Stimulated activated CD8-positive, alpha-beta memory T cell treated with anti-CD3 and anti-CD28 coated beads, Interleukin-4, amount 100 ng/mL, for 4 hours (primary cell): ENCODE measurements at places on chromosomes 13 and 19.

- DNase-seq = no peak
These were observed 28.3 kb downstream of the SMAD9 start for GRCh38 chr13:36891752-36892151.

DNA sequence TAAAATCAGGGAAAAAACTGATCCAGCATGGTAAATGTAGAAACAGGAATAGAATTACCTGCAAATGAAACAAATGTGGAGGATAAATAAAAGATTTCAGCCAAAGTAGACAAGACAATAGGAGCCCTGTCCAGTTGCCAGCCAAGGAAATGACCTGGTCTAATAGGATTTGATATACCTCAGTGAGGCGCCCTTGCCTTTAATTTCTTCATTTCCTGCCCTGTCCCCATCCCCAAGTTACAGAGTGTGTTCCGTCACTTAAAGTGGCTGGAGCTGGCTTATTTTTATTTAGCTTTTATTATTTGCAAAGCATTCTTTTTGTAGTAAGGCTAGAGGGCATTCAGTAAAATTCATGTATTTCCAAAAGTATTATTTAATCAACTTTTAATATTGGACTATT lies 1022.0 kb downstream of the EFNB2 start:
- no peak for DNase-seq

- no peak for DNase-seq
These were observed 16.3 kb downstream of the ZNF558 start for GRCh38 chr19:8815780-8816179.

DNA sequence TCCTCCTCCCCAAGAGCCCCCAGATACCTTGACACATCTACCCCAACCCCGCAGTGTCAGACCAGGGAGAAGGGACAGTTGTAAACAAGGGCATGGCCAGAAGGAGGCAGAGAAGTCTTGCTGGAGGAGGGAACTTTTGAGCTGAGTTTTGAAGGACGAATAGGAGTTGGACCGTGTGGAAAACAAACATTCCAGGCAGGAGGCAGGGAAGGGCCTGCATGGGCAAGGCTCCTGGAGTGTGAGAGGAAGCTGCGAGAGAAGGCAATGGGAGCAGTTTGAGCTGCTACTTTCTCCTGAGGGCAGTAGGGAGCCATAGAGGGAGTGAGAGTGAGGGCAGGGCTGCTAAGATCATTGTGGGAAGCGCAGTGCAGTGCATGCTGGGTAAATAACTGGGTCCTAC lies 23.3 kb downstream of the IL12RB1 start:
- no peak for DNase-seq

GRCh38 chr19:38543807-38544568 lies 73.8 kb downstream of the MAP4K1 start:
- DNase-seq = no peak

DNA sequence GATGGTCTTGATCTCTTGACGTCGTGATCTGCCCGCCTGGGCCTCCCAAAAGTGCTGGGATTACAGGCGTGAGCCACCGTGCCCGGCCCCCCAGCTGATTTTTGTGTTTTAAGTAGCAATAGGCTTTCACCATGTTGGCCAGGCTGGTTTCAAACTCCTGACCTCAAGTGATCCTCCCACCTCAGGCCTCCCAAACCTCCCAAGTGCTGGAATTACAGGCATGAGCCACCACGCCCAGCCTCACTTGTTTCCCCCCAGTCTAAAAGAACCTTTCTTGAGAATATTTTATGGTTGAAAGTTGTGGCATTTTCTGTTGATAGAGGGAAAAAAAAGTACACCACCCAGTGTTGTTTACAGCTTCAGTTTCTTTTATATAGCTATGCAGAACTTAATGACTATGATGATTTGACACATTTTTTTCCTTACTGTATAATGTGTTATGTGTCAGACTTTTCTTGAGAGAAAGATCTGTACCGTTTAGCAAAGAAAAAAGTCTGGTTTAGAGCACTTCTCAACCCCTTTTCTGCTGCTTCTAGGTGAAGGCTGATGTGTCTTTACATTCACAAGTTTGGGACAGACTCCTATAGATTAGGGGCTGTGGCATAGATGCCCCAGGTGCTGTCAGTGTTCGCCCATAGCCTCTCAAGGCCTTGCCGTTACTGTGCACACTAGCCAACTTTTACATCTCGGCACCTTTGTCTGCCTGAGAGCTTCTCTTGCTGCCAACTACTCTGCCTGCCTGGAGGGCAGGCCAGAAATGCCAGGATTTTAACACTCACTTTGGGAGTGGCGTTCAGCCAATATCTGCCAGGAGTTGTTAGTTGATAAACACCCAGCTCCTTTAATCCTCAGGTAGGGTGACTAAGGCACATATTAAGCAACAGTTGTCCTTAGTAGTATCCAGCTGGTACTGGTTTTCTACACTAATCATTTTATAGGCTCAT lies 33.0 kb downstream of the KCTD4 start:
- DNase-seq = no peak

- peak; percentile 25 for DNase-seq
These were observed 47.4 kb downstream of the ZFP14 start for GRCh38 chr19:36331353-36332228.

DNA sequence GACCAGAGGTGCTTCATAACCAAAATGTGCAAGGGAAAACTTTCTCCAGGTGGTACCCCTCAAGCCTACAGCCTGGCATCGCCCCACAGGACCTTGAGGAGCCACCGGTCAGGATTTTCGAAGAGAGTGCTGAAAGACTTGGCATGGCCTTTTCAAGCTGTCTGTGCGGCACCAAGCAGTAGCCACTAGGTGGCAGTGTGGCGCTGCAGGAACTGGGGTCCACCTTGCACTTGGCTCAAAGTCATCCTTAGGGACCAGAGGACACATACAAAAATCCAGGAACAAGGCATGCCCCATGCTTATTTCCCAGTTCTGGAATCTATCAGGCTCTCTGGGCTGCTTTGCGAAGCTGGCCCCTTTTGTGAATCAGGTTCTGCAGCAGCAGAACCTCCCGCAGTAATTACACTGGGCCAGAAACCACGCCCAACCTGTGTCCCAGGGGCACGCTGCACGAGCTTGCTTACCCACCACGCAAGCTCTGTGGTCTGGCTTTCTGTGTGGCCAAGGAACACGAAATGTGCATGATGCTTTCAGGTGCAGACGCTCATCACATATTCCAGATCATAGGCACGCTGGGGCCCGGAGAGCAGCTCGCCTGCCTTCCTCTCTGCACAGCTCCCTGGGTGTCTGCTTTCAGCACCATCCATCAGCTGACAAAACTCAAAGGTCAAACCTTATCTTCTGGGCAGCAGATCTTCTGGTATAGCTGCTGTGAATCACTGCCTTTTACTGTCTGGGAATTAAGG lies 87.2 kb downstream of the SLC7A1 start:
- peak; percentile 62 for DNase-seq

DNA sequence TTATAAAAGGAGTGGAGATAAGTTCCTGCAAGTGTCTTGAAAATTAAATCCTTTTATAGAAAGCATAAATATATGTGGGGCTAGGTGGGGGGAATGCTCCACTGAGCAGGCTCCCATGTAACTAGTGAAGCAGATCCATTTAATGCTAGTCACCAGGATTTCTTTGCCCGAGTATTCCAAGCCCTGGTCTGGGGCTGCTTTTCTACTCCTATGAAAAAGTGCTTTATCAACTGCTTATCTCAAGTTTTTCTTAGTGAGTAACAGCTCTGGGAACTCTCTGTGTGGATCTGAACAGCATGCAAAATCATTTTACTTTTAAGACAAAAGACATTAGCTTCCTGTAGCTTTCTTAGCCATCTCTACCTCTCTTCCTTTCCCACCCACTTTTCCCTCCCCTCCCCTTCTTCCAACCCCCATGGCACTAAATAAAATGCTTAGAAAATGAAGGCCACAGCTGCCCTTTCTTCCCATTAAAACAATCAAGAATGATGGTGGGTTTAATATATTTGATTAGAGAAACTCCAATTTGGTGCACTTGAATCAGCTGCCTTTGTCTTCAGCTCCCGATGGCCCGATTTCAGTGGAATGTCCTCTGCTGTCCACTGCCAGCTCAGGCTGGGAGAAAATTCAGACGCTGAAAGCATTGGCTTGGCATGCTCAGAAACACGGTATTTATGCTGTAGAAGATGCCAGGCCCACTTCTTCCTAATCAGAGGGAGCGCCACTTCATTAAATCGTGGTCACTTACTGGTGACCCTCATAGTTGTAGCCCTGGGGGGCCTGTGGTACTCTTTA lies 475.1 kb downstream of the FOXO1 start:
- no peak for DNase-seq

DNA sequence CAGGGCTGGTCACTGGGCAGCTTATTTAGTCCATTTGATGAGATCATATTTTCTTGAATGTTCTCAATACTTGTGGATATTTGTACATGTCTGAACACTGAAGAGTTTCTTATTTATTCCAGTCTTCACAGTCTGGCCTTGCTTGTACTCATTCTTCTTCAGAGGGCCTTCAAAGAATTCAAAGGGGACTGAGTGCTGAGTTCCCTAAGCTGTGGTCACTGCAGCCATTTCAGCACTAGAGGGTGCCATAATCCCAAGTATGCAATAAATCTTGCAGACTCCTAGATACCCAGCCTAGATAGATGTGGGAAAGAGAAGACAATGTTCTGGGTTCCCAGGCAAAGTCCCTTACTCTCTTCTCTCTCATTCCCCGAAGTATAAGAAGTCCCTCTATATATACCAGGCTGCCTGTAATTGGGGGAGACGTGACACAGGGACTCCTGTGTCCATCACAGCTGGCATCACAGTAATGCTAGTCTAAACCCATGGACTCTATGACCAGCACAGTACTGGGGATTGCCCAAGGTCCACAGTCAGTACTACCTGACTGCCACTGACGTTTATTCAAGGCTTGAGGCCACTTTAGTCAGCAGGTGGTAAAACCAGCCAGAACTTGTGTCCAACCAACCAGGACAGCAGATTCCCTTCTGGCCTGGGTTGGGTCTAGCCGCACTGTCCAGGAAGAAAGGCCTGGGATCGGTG lies 8.9 kb upstream of the VN1R1 start:
- no peak for DNase-seq

- no peak for DNase-seq
These were observed 156.2 kb downstream of the PCCA start for GRCh38 chr13:100245104-100245503.

DNA sequence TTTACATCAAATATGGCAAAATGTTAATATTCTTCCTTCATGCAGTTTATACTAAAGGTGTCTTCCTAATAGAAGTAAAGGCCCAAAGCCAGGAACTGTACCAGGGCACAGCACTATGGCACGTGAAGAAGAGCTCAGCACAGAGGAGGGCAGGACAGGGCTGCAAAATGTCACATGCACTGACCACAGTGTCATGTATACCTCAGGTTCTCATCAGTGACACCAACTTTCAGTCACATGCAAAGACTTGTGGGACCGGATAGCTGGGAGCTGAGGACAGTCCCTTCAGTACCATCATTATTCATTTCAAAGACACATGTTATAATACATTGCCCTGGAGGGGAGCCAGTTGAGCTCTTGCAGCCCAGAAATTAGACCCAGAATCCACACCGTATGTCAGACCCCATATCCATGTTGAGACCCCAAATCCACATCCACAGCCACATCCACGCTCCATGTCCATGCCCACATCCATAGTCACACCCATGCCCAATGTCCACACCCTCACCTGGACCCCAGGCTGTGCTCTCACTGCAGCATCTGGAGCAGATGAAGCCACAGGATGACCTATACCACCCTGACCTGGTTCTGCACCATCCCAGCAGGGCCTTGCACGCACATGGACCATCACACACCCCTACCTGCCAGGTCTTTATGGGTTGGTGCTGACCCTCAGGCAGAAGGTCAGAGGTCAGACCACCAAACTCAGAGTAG lies 111.8 kb downstream of the TUBA3C start:
- no peak for DNase-seq

DNA sequence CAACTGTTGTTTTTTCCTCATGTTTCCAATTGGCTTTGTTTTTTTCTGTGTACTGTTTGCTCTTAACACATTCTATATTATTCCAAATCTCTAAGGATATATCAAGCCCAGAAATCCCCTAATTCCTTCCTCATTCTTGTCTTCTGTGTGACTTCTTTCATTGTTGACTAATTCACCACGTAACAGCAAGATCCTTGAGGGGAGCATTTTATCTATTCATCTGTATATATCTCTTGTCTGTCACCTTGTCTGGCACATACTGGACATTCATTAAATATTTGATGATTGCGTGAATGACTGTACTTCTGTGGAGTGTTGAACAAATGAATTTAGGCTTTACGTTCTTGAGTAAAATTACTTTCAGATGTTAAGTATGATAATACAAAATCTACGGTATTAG lies 44.8 kb upstream of the OLFM4 start:
- DNase-seq = no peak

DNA sequence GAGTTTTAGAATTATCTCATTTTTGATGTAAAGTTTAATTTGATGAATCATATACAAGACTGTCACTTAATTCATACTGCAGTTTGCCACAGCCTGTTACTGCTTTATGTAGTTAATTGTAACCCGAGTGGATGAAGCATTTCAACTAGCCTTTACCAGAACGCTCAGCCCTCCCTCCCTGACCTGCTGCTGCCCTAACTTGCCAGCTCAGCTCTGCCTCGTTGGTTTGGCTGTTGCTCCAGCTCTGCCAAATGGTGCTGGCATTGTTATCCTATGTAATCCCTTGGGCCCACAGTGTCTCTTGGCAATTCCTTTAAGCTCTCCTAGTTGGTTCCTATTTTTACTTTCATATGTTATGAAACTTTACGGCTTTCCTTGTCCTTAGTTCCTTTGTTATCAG lies 113.3 kb downstream of the LMO7 start:
- DNase-seq = no peak
